AG09319 (cell line): ENCODE measurements at places on chromosomes 3 and 15.
A peak's percentile ranks its signal among the peaks of the same experiment; 100 is the strongest.

- DNase-seq, result no peak
Observed at GRCh38 chr15:69018951-69019350, 4.5 kb downstream of the NOX5 start.

- no peak for DNase-seq
Observed at GRCh38 chr15:65212097-65212496, 824 bp upstream of the CILP start.

GRCh38 chr3:190281308-190282051 lies 40.8 kb downstream of the CLDN1 start:
- peak; percentile 0 for DNase-seq

DNA sequence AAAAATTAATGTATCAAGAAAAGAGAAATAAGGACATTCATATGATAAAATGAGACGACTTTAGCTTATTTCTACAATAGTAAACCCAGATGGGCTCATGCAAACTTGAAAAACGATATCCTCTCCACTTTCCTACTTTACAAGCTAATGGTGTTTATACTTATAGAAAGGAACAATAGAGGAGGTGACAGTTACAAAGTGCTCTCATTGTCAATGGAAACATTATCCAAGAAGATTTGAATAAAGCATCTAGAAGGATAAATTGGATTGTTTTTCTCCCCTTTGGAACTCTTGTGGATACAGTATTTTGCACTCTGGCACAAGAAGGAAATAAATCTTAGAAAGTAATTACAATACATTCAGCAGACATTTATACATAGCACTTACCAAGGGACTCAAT lies 20.2 kb upstream of the CCDC66 start:
- DNase-seq, result no peak

- no peak for DNase-seq
Observed at GRCh38 chr15:52866698-52867097, 76.6 kb upstream of the ONECUT1 start.

GRCh38 chr3:45414823-45415222 lies 26.4 kb downstream of the LARS2 start:
- DNase-seq, result no peak

- no peak for DNase-seq
Observed at GRCh38 chr3:181264486-181264885, 274.9 kb upstream of the DNAJC19 start.
